ENCODE measurements at places on chromosomes 7 and 10.

- DNase-seq, result no peak
Observed at GRCh38 chr7:81207801-81208200, 288.9 kb upstream of the SEMA3C start.

DNA sequence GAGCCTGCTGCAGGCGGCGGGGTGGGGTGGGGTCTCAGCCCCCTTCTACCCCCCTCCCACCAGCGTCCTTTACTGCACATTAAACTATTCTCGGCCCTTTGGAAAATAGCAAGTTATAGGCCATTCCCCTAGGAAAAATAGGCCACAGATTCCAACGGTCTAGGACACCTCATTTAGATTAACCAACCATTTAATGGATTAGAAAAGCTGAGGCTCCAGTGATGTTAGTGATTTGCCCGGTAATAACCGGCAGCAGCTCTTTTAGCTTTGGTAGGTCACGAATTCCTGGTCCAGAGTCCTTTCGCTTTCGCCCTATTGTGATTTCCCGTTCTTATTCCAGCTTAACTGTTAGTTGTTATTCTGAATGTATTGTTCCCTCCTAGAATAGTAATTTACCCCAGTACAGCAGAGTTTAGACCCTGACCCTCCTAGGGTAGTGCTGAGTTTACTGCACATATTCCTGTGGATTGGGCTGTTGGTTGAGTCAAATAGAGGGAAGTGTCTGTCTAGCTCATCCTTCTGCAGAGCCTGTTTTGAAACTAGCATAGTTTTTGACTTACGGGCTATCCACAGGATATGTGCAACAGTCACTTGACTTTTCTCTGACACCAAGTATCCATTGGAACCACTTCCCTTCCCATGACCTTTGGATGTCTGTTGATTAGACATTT lies 754 bp downstream of the GSTO1 start:
- DNase-seq, result no peak

DNA sequence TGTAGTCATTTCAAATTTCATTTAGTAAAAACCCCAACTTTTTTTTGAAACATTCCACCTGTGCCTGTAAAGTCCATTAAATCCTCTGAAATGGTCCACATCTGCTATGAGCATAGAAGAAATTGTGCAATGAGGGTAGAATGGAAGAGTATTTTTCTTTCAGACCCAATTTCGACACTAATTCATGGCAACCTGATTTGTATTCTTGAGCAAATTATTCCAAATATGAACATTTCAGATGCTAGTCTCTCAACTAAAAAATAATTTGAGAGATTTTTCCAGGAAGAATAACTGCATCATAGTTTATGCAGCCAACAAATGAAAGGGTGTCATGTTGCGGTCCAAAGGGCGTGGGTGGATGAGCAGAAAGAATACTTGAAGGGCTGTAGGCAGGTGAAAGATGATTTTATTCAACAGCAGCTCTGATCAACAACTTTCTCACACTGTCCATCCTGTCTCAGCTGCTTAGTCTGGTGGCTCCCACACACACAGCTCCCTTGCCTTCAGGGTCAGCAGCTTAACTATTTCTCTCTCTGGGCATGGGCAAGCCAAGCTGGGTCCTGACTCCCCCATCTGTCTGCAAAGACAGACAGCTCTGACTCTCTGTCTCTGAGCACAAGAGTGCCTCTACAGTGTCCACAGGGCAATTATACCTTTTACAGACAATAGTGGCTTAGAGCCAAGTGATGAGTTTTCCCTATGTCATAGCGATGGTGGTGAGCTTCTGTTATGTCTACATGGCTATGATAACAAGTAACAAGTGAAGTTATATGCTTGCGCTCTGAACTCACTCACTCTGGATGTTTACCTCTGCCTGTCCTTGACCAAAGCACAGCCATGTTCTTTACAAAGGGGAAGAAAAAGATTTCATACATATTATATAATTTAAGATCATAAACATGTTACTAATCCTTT lies 11.5 kb downstream of the STEAP2 start:
- no peak for DNase-seq

GRCh38 chr10:5788969-5789368 lies 24.3 kb downstream of the GDI2 start:
- DNase-seq, result no peak

- DNase-seq, result no peak
Observed at GRCh38 chr7:4683884-4684565, 1.9 kb downstream of the FOXK1 start.

- no peak for DNase-seq
Observed at GRCh38 chr10:47282005-47282656, 17.9 kb upstream of the GDF10 start.

DNA sequence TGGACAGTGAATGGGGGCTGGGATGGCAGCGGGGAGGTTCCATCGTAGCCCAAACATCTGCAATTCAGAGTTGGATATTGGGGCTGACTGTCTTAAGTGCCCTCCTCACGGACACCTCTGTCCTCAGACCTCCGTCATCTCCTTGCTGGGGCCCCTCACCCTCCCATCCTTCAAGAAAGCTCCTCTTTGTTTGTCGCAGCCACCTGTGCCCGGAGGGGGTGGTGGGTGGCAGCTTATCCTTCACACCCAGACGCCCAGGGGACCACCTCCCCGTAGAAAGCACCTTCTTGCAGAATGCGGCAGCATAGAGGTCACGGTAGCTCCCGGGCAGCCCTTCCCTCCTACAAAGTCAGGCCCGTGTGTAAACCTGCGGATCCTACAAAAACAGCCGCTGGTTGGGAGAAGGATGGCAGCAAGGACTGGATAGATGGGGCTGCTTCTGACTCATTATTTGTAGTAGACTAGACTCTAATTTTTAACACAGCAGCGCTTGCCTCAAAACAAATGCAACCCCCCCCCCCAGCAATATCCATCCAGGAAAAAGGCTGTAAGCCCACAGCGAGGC lies 1.3 kb upstream of the PTPRN2 start:
- DNase-seq, result no peak

- DNase-seq, result no peak
Observed at GRCh38 chr10:92184977-92185376, 105.9 kb downstream of the CPEB3 start.

DNA sequence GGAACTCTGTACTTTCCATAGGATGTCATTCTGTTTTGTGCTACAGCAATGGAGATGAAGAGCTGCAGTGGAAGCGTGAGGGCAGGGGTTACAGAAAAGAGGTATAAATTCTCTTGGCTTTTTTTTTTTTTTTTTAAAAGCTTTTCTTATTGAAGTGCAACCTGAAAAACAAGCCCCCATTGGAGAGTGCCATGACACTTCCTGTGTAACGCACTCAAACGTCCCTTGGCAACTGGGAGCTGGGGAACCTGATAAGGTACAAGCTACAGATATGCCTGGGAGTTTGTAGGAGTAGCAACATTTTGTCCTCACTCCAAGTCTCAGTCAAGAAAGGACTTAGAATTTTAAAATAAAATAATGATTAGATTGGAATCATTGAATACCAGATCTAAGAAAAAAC lies 512.1 kb downstream of the RPS24 start:
- no peak for DNase-seq

DNA sequence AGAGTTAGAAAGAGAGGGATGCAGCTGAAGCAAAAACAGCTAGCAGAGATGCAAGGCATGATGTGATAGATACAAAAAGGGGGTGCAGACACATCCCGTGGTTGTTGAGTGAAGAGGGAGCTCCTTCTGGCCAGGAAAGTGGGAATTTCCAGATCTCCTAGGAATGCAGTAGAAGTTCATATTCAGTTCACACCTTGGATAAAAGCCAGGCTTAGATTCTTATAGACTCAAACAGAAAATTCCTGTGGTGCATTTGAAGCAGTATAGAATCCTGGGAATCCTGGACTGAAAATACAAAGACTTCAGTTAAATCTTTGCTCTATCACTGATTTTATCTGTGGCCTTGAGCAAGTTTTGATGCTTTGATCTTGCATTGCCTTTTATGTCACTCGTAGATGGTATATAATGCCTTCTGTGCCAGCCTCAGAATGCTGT lies 33.9 kb downstream of the SGPL1 start:
- DNase-seq, result peak; percentile 30

GRCh38 chr7:66013938-66014337 lies 31.9 kb upstream of the GUSB start:
- DNase-seq, result no peak

GRCh38 chr7:47291461-47292081 lies 290.3 kb downstream of the TNS3 start:
- DNase-seq, result peak; percentile 66

- DNase-seq, result no peak
Observed at GRCh38 chr7:35286986-35287385, 33.1 kb upstream of the TBX20 start.

- no peak for DNase-seq
Observed at GRCh38 chr10:28806488-28806941, 129.2 kb downstream of the BAMBI start.

DNA sequence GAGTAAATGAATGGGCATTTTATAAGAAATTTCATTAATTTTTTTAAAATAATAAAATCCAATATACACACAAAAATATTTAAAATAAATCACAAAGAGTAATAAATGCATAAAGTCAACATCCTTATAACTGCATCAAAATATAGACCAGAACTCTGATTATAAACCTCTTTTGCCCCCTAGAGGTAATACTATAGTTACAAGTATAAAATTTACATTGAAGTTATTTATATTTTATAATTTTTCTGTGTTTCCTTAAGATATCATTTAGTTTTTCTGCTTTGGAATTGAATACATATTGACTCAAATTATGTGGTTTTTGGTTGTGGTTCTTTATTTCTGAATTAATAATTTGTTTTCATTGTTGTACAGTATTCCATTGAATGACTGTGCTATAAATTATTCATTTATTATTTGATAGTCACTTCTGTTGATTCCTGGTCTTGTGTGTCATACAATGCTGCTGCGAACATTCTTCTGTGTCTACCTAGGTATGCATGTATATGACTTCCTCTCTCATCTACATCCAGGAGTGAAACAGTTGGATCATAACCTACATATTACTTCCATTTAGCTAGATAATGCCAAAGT lies 673.6 kb downstream of the IPMK start:
- DNase-seq, result no peak

- DNase-seq, result no peak
Observed at GRCh38 chr7:101714097-101714496, 85.0 kb upstream of the MYL10 start.

- DNase-seq, result no peak
Observed at GRCh38 chr10:98030093-98030821, at the start of gene CRTAC1. TSS of gene CRTAC1 (minus strand) at chr10:98030621. CDS start at chr10:98030472, 149 bp downstream.

GRCh38 chr7:29363636-29364425 lies 169.3 kb downstream of the CHN2 start:
- no peak for DNase-seq

DNA sequence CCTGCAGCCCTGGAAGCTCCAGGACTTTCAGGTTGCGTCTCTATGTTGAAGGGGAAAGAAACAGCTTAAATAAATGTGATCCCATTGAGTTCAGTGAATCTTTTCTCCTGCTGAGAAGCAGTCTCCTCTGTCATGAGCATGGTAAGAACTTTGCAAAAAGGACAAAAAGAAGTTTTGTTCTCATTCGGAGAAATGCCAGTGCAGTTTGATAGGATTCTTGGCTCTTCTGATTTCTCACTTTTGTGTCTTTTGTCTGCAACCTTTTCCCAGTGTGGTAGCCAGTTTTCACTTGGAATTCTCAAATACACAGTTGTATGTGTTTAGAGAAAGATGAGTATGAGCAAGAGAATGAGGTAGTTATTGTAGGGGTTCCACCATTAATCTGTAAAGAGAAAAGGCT lies 64.3 kb downstream of the AP3M1 start:
- DNase-seq, result no peak

DNA sequence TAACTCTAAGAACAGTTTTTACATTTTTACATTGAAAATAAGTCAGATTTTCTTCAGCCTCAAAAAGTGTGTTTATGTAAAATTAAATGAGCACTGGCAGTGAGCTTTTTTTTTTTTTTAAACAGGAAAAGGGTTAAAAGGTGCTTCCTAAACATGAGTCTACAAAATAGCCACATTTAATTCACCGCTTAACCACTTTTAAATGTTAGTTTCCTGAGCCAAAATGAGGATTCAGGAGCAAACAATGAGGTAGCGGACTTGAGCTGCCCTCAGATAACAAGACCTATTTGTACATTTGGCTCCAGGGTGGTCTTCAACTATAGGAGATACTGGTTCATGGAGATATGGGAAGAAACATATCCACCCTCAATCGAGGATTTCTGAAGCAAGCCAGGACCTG lies 22.8 kb downstream of the AKR1C3 start:
- no peak for DNase-seq

DNA sequence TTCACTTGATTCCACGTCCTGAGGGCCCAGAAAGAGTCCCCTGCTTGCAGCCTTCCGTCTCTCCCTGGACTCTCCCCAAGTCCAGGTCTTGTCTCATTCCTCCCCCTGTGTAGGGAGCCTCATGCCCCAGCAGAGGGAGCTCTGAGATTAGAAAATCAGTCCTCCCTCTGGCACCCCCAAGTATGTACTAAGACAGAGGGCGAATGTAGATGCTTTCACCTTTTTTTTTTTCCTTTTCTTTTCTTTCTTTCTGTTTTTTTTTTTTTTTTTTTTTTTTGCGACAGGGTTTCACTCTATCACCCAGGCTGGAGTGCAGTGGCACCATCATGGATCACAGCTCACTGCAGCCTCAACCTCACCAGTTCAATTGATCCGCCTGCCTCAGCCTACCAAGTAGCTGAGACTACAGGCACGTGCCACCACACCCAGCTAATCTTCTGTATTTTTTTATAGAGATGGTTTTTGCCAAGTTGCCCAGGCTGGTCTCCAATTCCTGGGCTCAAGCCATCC lies 10.3 kb downstream of the SFXN3 start:
- DNase-seq, result peak; percentile 36

GRCh38 chr7:25789701-25790640 lies 362.0 kb upstream of the NFE2L3 start:
- no peak for DNase-seq

DNA sequence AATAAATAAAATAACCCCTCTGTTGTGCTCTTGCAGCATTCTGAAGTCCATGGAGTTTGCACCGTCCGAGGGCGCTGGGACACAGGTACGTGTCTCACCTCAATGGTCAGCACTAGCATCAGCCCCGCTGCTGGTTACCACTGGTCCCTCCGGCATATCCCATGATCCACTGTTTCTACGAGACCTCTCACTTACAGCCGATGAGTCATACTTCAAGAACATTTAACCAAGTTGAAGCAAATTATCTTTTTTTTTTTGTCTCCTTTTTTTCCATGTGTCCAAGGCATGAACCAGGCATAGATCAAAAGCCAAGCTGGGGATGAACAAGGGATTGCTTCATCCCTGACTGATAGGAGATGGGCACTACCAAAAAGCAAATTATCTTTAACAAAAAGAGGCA lies 92.9 kb upstream of the SH2B2 start:
- no peak for DNase-seq

- DNase-seq, result no peak
Observed at GRCh38 chr7:84801396-84801795, 385.5 kb downstream of the SEMA3D start.

DNA sequence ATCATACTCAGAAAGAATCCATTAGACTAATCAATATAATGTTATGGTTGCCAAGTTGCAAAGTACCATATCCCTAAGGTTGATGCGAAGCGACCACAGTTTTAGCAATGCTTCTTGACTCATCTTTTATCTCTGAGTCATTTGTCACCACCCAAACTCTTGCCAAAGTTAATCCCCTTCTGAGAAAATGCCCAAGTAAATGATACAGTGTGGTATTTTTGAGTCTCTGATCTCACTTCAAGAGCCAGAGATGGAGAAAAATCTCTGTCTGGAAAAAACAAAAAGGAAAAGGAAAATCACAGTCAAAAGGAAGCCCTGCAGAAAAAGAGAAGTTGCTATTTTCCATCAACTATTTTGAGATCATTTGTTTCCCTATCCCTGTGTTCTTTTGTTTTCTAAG lies 26.7 kb upstream of the OTUD1 start:
- DNase-seq, result no peak

GRCh38 chr10:73926152-73926764 lies 15.3 kb downstream of the PLAU start:
- DNase-seq, result no peak

GRCh38 chr7:96719164-96719563 lies 9.5 kb upstream of the SEM1 start:
- DNase-seq, result no peak

All from HS-27A (cell line).